Left lobe of liver (tissue), 2 donors: ENCODE measurements at places on chromosomes 12 and 14. TPM values are rescaled to one million over a fixed set of nuclear protein-coding genes. Genes with fewer than 3 reads are reported as not detected.

Gene IFI27
- 20.4 TPM for total RNA-seq

Gene FOXG1
- not detected for total RNA-seq

Gene KRT6C
- total RNA-seq = not detected

Gene B4GALNT1
- total RNA-seq = 0.60 TPM

Gene GPR84
- total RNA-seq = not detected

Gene UNC119B
- total RNA-seq = 10.7 TPM

- peak; percentile 96 for DNase-seq
Observed at GRCh38 chr14:103155010-103155409, 31.7 kb downstream of the TNFAIP2 start.

- DNase-seq = no peak
Observed at GRCh38 chr12:118330421-118331018, 42.2 kb downstream of the TAOK3 start.

GRCh38 chr12:87760943-87761342 lies 268.3 kb downstream of the C12orf50 start:
- DNase-seq = no peak

DNA sequence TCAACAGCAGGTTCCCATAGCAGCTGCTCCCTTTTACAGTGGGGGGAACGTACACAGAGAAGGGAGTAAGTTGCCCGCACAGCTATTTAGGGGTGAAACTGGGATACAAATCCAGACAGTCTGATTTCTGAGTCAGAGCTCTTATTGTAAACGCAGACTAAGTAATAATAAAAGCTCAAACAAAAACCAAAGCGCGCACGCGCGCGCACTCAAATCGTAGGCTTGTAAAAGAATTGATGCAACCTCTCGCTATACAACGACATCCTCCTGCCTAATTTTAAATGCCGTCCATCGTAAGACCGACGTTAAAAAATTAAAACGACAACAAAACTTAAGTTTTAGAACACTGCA lies 747 bp upstream of the DACT1 start:
- DNase-seq = no peak

GRCh38 chr14:106850913-106851825 lies 1324.8 kb downstream of the TMEM121 start:
- DNase-seq = no peak

DNA sequence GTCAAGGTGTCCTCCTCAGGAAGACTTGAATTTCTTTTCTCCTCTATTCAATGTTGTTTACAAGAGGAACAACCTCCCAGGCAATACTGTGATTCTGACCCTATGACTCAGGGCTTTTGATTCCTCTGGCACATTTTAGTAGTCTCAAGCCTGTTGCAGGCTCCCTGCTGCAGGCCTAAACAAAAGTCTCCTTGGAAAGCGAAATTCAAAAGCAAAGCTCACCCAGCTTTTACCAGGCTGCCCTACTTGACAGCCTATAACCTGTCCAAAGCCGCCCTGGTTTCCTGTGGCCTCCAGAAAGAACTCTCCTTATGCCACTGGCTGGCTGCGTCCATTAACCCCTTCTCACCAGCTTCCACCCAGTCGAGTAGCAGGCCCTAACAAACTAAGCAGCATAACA lies 11.6 kb downstream of the FGD6 start:
- DNase-seq = no peak

DNA sequence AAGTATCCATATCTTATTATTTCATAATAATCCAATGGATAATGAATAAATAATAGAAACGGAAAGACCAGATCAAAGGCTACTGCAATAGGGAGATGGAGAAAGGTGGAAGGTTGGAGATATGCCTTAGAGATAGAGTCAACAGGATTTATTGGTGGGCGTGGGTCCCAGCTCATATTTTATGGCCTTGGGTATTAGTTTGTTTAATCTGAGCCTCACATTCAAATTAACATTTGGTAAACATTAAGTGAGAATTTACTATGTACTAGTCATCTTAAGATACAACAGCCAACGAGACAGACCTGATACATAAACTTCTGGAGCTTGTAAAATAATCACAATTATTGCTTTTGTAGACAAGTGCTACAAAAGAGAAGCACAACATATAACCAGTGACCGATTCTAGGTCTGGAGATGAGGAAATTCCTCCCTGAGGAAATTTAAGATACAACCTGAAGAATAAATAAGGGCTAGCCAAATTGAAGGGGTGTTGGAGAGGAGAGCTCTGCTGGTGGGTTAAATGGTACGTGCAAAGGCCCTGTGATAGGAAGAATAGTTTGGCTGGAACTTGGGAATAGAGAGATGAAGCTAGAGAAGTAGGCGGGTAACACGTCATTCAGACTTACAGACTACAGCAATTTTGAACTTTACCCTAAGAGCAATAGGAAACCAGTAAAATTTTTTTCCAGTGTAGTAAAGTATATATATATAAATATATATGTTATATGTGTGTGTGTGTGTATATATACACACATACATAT lies 16.1 kb downstream of the LTBR start:
- no peak for DNase-seq

- no peak for DNase-seq
Observed at GRCh38 chr12:57875753-57876547, 29.4 kb upstream of the CTDSP2 start.

DNA sequence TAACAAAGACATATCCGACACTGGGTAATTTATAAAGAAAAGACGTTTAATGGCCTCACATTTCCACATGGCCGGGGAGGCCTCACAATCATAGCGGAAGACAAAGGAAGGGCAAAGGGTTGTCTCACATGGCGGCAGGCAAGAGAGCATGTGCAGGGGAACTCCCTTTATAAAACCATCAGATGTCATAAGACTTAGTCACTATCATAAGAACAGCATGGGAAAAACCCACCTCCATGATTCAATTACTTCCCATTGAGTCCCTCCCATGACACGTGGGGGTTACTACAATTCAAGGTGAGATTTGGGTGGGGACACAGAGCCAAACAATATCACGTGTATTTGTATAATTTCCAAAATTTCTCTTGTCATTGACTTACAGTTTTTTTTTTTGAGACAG lies 5.5 kb upstream of the LMNTD1 start:
- DNase-seq = no peak

- DNase-seq = no peak
Observed at GRCh38 chr12:124620606-124621295, 53.3 kb upstream of the NCOR2 start.
